GM04504 (cell line): ENCODE measurements at places on chromosomes 2 and 18.

DNA sequence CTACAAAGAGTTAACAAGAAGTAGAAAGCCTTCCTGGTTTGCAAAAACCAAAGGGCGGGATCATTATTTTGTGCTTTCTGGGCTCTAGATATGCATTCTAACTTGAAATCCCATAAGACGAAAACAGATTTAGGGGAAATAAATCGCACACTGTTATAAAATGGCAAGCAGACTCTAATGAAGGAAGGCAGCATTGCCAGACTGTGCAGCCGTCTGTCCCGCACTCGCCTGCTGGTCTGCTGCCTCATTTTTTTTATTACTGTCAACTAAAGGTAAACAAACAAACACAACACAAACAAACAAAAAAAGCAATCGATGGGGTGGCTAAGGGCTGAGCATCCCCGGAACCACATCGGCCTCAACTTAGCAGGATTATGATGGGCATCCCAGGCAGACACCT lies 24.4 kb downstream of the ZNF521 start:
- DNase-seq: no peak

DNA sequence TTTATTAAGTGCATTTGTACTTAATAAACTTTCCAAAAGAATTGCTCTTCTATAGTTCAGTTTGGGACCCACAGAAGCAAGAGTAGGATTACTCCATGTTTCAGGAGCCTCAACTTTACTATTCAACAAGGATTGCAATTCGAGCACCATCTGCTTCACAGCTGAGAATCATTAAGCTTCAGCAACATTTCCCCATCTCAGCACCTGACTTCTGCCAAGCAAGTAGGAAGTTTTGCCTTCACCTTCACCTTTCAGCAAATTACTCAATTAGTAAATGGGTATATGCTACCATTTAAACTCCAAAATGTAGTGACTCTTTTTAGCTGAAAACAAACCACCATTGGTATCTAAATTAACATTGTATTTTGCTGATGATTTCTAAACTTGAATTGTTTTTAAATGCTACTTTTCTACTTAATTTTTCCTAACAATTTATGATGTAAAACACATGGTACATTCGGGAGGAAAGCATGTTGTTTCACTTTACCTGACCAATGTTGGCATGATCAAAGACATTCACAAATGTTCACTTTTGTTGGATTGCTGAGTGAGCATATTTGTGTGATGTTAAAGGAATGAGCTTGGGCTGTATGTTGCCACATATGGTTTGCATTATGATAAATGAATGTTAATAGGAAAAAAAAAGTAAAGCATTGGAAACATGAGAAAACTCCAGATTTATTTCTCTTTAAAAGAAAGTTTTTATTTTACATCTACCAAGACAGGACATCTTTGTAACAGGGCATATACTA lies 159.2 kb downstream of the GULP1 start:
- peak; percentile 22 for DNase-seq

GRCh38 chr2:71524476-71524875 lies 71.1 kb downstream of the DYSF start:
- no peak for DNase-seq

DNA sequence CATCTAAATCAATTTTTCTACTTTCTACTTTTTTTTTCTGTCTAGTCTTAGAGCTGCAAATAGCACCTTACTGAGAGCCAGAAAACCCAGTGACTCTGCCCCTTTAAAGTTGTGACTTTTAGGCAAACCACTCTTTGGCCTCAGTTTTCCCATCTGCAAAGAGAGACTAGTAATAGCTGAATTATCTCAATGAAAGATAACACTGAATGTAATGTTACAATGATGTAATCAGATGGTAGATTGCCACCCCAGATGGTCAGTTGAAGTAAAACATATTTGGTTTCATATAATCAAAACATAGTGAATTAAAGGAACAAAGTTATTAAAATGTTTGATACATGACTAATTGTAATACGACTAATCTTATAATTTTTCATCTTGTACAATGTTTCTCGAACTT lies 5.0 kb upstream of the APCDD1 start:
- DNase-seq: no peak

DNA sequence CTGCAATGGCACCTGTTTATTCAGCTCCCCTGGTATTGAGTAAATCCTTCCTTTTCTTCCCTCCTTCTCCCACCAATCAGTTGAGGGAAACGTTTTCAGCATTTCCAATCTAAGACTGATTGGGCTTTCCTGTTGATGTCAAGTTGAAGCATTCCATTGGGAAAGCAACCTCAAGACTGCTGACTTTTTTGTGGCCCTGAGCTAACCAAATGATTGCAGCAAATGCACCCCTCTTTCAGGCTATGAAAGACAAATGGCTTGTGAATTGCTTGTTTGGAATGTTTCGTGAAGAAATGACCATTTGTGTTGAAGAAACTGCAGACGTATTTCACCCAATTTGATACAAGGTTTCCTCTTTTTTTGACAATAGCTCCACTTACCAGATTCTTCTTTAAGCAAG lies 303.5 kb downstream of the EPHA4 start:
- no peak for DNase-seq

GRCh38 chr2:127818241-127818640 lies 7.3 kb upstream of the WDR33 start:
- DNase-seq: no peak

GRCh38 chr18:44568986-44569385 lies 111.7 kb upstream of the SETBP1 start:
- DNase-seq: no peak

- DNase-seq: no peak
Measured at GRCh38 chr2:74221604-74222299, 23.3 kb downstream of the MTHFD2 start.

- no peak for DNase-seq
Measured at GRCh38 chr2:240918258-240919091, 12.3 kb downstream of the CROCC2 start.

GRCh38 chr2:29011418-29012060 lies 30.4 kb downstream of the TOGARAM2 start:
- DNase-seq: no peak

- no peak for DNase-seq
Measured at GRCh38 chr2:239853706-239854327, 171.3 kb downstream of the NDUFA10 start.
